Activated T-cell treated with anti-CD3 and anti-CD28 coated beads, Interleukin-2, amount 50 U/mL, for 24 hours (primary cell): ENCODE measurements at places on chromosomes 3 and 15.

GRCh38 chr3:194082743-194083636, 53.0 kb upstream of the HES1 start:
- no peak for DNase-seq

GRCh38 chr3:72385167-72385566, 463.1 kb downstream of the SHQ1 start:
- DNase-seq, result no peak

GRCh38 chr3:141360888-141361598, 7.3 kb upstream of the ZBTB38 start:
- no peak for DNase-seq

DNA sequence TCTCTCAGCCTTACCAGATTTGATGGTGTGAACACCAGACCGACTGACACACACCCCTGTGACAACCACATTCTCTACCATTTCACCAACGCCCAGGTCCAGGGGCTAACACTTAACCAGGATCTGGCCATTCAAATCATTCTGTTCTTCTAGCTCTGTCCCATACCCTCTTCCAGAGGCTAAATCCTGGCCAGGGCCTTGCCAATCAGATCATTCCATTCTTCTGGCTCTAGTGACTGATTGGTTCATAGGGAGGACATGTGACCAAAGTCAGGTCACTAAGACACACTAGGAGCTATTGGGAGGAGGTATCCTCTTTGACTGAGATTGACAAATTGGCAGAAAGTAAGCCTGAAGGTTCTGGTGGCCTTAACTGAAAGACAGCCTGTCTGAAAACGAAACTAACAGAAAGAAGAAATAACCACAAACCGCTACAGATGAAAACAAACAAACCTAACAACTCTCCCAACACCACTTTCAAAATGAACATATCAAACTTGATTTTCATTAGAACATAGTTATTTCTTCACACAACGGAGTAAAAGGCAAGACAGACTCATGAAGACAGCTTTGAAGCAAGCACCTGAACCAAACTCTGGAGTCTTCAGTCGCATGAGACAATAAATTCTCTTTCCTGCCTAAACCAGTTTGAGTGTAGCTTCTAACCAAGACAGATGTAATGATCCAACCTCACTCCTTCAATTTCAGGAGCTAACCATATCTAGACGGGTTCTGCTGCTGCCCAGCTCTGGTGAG, 68.5 kb downstream of the TRANK1 start:
- peak; percentile 39 for DNase-seq

GRCh38 chr15:95215017-95215416, 983.7 kb downstream of the MCTP2 start:
- no peak for DNase-seq

GRCh38 chr3:49171119-49171774, at the start of gene KLHDC8B:
KLHDC8B (plus strand) TSS chr3:49171598; CDS start chr3:49172770, 1,172 bp downstream.
- DNase-seq, result peak; percentile 90

- DNase-seq, result no peak
Measured at GRCh38 chr3:98811048-98811447, 47.9 kb downstream of the ST3GAL6 start.

- no peak for DNase-seq
Measured at GRCh38 chr3:62669161-62669560, 206.1 kb downstream of the CADPS start.

DNA sequence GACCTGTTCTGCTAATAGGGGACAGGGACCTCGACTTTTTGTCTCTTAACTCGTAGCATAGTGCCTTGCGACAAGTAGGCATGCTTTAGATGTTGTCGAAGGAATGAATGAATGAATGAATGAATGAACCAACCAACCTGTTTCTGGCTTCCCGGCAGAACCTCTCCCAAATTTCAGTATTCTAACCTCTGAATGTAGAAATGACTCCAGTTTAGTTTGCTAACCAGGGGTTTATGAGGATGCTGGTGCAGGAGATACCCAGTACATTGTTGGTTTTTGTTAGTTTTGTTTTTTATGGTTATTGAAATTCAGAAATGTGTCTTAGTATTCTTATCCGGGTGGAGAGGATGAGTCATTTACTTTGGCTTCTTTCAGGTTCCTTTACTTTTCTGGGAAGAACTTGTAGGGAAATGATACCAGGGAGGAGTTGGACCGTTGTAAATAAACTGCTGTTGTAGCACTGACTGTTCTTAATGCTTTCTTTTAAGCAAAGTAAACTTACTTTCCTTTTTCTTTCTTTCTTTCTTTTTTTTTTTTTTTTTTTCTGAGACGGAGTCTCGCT, 29.6 kb upstream of the EHHADH start:
- DNase-seq, result no peak

DNA sequence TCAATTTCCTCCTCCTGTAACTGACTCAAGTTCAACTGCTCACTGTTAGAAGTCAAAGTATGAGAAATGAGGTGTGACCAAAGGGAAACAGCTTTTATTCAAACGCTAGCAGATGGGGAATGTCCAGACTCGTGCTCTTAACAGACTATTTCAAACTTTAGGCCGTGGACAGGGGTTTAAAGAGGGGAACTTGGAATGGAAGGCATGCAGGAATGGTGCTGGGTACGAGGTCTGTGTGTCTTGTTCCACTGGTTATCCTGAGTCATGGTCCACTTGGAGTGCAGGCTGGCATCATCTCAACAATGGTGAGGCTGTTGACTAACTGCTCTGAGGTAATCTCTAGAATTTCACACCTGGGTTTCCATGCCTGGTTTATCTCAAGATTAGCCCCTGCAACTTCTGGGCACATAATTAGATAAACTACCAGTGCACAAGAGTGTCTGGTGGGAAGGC, 22.9 kb upstream of the DNAAF4 start:
- no peak for DNase-seq

GRCh38 chr3:116453666-116454346, 8.5 kb upstream of the LSAMP start:
- DNase-seq, result no peak

DNA sequence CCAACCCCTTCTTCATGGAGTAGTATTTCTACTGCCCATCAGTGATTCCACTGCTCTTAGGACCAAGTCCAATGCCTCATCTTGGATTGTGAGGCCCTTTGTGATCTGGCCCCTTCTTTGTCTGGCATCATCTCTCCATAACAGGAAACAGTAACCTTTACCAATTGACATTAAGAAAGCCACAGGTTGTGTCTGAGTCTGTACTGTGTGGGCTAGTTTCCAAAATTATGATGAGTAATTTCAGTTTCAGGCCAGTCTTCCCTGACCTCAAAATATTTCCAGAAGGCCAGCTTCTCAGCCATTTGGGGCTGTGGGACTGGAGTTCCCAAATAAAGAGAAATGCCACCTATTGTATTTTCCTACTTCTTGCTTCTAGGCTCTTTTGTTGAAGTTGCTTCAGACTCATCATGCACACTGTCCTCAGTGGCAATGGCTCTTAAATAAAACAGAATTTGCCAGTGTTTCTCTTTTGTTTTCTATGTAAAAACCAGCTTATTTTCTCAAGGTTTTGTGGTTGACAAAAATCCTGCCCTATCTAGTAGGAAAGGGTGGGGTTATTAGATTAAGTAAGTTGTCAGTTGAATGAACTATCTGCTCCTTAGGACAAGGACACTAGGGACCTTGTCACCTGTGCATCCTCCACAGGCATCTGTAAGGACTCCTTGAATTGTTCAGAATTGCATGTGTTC, 47.0 kb upstream of the ACKR4 start:
- no peak for DNase-seq

DNA sequence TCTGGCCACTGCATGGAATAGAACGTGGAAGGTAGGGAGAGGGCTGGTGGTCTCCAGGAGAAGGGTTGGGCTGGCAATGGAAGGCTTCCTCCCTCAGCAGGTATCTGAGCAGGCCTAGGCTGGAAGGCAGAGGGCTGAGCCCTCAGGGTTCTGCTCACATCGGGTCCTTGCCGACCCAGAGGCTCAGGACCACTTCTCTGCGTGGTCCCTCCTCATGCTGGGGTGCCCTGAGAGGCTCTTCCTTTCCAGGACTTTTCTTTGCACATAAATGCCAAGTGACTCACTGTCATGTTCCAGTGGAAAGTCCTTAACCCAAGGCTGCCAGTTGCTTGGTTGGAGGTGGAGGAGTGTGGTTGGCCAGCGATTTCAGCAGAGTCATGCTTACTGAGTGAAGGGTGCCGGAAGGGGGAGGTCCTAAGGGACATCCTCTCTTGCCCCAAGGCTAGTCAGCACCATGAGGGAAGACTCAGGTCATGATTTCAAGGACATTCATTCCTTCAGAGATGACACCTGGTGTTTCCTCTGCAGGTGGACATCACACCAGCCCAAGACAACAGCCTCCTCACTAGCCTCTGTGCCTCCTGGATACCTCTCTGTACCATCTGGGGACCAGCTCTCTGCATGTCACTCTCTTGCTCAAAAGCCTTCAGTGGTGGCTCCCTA, 8.2 kb downstream of the SLC6A6 start:
- no peak for DNase-seq

- DNase-seq, result no peak
Measured at GRCh38 chr3:184040010-184040409, 8.5 kb downstream of the HTR3D start.

GRCh38 chr15:28118531-28118930, 19.4 kb upstream of the OCA2 start:
- no peak for DNase-seq

- no peak for DNase-seq
Measured at GRCh38 chr3:141797819-141798447, 34.7 kb downstream of the GRK7 start.

GRCh38 chr3:185733980-185734724, 90.7 kb downstream of the IGF2BP2 start:
- no peak for DNase-seq

DNA sequence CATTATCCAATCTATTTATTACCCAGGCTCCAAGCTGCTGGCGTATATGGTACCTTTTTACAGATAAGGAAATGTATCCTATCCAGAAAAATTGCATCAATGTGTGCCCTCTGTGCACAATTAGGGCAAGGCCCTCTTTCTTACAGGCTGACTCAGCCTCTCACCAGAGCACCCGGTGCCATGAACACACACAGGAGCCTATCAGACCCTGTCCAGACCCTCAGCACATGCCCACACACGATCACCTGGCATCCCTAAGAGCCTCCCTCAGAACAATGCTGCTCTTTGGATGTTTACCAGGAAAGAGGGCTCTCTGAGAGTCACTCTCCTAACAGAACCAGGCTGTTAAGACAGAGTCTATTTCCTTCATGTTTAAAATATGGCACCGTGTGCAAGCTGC, 460.0 kb upstream of the TBL1XR1 start:
- no peak for DNase-seq

DNA sequence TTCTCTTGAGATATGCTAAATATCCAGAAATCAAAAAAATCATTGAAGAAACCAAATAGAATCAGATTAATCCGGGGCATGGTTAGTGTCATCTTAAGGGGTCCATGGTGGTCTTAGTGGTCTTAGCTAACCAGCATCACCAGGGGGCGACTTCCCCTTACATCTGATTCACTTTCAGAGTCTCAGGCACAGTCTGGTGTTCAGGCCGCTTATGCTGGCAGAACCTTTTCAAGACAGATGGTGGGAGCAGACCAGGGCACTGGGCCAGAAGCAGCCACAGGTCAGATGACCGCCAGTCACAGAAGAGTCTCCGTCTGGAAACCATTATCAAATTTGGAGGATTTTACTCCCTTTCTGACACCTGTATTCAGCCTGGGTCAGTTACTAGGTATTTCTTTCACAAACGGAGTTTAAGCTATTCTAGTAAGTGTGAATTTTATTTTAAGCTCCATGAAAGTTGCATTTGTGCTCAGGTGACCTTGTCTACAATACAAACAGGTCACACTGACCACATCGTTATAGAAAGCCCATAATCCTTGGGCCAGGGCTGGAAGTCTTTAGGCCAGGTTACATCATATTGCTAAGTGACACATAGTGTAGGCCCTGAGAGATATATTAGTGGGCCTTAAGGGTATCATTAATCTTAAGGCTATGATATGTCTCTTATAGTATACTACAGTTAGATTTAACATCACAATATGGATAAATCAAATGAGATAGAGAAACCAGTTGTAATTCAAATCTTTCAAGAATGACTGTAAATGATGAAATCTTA, 365.5 kb downstream of the GBE1 start:
- no peak for DNase-seq

DNA sequence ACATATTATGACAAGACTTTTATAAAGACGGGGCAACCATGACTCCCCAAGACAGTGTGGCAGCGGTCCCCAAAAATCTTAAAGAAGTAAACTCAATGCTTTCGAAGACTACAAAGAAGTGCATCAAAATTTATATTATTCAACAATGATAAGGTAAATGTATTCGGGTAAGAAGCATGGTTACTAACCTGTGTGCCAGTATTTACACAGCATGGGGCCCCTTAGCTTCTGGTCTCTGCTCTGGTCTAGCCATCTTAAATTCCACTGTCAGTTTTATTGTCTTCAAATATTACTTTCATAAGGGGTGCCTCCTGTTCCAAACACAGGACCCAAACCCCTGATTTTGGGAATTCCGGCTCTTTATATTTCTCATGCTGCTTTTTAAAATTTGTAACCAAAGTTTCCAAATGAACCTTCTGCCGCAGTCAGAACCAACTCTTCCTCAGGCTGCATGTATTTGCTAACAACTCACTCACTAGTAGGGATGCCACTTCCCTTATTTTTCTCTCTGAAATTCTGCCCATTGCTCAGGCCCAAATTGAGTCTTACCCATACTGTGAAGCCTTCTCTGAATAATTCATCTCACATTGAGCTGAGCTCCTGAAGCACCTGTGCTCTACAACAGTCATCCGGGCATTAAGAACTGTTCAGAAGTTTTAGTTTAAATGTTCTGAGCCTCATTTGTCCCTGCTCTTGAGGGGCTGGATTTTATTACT, 1.2 kb downstream of the TTC23 start:
- no peak for DNase-seq

DNA sequence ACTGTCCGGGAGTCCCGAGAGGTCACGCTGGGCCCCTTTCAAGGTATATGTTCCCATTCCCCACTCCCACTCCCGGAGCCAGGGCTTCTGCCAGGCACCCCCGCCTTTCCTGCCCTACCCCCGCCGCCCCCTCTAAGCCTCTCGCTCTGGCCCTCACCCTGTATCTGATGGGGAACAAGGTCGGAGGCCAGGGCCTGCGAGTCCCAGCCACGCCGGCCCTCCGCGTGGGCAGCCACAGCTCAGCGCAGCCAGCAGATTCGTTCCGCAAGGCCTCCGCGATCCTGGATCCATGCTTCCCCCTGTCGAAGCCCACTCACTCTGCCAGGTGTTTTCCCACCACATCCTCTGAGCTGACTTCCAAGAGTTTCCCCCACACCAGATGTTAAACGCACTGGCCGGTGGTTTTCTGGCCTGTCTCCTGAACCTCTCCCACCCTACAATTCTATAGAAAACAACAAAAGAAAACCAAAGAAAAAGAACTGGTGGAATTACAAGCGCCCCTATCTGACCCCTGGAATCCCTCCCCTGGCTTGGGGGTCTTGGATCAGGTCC, 303.7 kb downstream of the NTRK3 start:
- no peak for DNase-seq
